ENCODE measurements at places on chromosomes 4 and X. TPM values are rescaled to one million over a fixed set of nuclear protein-coding genes. Genes with fewer than 3 reads are reported as not detected.

Gene CT45A1
- not detected for total RNA-seq

Gene UGT2B11
- total RNA-seq, result not detected

Gene P2RY4
- 1.1 TPM for total RNA-seq

Gene BBS12
- 3.2 TPM for total RNA-seq

Gene CCDC120
- total RNA-seq, result 33.5 TPM

Gene MAGEA9B
- not detected for total RNA-seq

Gene ADH5
- 125 TPM for total RNA-seq

Gene CD38
- not detected for total RNA-seq

Gene ENPEP
- 11.9 TPM for total RNA-seq

Gene GAGE12J
- not detected for total RNA-seq

Gene SPANXA2
- not detected for total RNA-seq

Gene HAND2
- total RNA-seq, result 34.3 TPM

Gene SLC26A1
- 0.38 TPM for total RNA-seq

Gene C4orf51
- not detected for total RNA-seq

Gene PNMA5
- total RNA-seq, result not detected

Gene ADGRG4
- total RNA-seq, result not detected

Gene PAGE2B
- total RNA-seq, result not detected

Gene ZXDA
- 0.16 TPM for total RNA-seq

Gene TKTL1
- 0.38 TPM for total RNA-seq

Gene DSPP
- not detected for total RNA-seq

Gene ANKRD50
- 73.1 TPM for total RNA-seq

Gene SLC2A9
- total RNA-seq, result 4.8 TPM

Gene GUCY1B1
- total RNA-seq, result 18.6 TPM

Gene KDR
- total RNA-seq, result 44.1 TPM

Gene SPATA18
- 10.8 TPM for total RNA-seq

Gene NXF2
- not detected for total RNA-seq

Gene NLGN4X
- 23.5 TPM for total RNA-seq

Gene RAB39B
- total RNA-seq, result 1.7 TPM

Gene CLGN
- 1.8 TPM for total RNA-seq

Gene UCP1
- total RNA-seq, result not detected

Gene THAP6
- 29.2 TPM for total RNA-seq

Gene REELD1
- total RNA-seq, result 0.13 TPM

Gene CYSLTR1
- total RNA-seq, result 0.68 TPM

Gene PTCHD1
- total RNA-seq, result 7.2 TPM

Gene VCX3B
- not detected for total RNA-seq

Gene CYLC1
- total RNA-seq, result not detected
